Activated CD4-positive, CD25-positive, alpha-beta regulatory T cell treated with anti-CD3 and anti-CD28 coated beads, Interleukin-2, amount 50 U/mL, for 24 hours (primary cell): ENCODE measurements at places on chromosomes 7 and 10.

DNA sequence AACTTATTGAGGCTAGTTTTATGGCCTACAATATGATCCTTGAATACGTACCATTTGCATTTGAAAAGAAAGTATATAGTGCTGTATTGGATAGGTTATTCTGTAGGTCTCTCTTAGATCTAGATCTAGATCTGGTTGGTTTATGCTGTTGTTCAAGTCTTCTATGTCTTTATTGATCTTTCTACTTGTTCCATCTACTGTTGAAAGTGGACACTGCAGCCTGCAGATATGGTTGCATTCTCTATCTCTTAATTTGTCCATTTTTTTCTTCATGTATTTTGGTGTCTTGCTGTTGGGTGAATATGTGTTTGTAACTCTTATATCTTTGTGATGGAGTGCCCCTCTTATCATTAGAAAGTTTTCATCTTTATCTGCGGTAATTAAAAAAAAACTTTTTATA lies 139.4 kb upstream of the PCDH15 start:
- ATAC-seq = no peak

DNA sequence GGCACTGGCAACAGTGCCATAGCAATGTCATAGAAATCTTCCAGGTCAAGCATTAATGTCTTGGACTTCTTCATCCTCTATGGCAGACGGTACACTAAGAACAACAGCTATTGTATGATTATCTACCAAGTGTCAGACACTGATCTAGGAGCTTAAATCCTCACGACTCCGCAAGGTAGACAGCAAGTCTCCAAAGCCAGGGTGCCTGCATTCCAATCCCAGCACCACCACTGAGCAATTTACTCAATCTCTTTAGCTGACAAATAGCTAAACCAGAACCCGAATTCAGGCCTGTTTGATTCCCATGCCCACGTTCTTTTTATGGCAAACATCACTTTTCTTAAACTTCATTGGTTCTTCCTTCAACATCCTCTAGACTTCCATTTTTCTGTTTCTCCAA lies 31.8 kb downstream of the DNMBP start:
- no peak for ATAC-seq

GRCh38 chr7:151025924-151026671 lies 1.8 kb upstream of the ATG9B start:
- ATAC-seq = no peak

GRCh38 chr7:70005891-70006260 lies 407.6 kb downstream of the AUTS2 start:
- no peak for ATAC-seq

DNA sequence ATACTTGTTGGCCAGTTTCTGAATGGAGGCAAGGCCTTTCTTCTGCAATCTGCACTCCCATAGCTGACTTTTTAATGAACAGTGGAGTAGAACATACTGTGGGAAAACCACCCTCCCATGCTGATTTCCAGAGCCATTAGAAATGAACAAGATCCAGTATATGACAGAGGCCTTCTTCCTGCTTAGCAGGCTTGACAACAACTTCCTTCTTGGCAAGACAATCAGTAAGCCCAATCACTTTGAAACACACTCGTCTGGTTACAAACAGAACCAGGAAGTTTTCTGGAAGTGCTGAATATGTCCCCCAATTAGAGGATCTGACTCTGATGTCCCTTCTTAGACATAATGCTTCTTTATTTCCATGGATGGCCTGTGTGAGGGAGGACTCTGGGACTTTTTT lies 103.4 kb downstream of the SAMD9 start:
- no peak for ATAC-seq

GRCh38 chr7:31126976-31127375 lies 74.9 kb downstream of the ADCYAP1R1 start:
- ATAC-seq = no peak

DNA sequence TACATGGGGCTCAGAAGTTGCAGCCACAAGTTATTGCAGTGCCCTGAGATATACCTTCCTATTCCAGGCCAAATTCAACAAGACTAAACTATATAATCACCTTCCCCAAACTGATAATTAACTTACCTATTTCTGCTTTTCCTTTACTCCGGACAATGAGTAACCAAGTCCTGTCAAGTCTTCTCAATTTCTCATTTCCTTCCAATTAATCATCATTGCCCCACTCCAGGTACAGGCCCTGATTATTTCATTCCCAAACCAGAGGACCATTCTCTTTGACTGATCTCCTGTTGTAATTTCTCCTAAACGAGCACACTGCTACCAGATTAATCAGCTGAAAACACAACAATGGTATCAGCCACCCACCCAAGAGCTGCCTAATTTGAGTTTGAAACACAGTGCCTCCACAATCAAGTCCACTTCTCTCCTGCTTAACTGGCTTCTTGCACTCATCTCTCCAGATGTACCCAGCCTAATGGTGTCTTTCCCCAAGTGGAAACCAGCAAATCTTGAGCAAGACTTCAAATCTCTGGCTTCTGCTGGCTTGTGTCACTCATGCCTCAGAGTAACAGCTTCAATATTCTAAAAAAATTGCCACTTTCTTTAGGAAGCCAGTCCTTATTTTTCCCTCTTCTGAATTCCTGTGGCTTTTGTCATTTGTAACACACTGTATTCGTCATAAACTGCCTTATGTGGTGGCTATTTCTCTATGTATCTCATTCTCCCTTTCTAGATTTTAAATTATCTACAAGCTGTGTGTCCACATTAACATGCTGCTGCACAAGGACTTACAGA lies 89.1 kb downstream of the CDK6 start:
- ATAC-seq = no peak

GRCh38 chr10:89274928-89275327 lies 23.4 kb upstream of the LIPA start:
- ATAC-seq = no peak
